ENCODE measurements at places on chromosomes 4 and X. TPM values are rescaled to one million over a fixed set of nuclear protein-coding genes. Genes with fewer than 3 reads are reported as not detected.

DNA sequence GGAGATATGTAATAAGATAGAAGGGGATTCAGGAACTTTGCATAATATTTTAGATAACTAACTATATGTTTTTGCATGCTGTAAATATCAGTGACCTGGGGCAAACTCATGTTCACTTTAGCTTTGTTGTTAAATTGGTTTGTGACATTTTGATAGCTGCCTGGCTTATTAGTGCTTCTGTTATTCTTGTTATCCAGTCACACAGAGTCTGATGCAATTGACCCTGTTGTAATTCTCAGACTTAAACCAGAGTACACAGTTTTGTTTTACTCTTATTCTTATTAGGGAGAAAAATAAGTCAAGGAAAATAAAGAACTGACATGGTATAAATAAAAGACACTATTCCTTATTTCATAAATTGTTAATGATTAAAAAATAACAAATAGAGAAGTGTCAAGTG, 516.7 kb upstream of the SLIT2 start:
- DNase-seq: no peak

The SPATA18 gene
- total RNA-seq: 1.6 TPM

DNA sequence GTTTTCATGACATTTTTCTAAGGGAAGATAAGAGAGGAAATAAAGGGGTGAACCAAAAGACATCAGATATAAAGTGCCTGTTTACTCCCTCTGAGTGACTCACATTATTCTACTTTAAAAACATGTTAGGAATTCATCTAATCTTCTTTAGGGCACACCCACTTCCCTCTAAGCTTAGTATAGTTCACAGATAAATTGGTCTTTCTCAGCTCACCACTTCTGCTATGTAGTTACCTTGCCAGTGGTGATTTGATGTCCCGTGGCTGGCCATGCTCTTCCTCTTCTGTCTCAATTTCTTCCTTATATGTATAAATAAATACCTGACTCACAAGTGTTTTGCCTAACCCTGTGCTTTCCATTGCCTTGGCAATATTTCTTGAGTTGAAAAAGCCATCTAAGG, 96.8 kb downstream of the PDLIM5 start:
- no peak for DNase-seq

DNA sequence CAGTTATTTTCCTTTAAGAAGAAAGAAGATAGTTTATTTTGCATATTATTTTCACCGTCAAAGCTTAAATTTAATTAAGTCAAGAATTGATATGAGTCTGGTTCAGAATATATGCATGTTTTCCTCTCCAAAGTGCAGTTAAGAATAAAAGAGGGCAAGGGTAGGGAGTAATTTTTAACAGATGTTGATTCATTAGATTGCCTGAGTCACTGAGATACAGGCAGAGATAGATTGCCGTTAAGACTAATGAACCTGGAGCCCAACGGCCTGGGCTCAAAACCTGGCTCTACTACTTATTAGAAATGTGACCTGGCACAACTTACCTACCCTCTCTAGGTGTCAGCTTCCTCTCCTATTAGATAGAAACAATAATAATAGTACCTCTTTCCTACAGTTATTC, 1037.4 kb upstream of the PABPC4L start:
- DNase-seq: no peak

The HS6ST2 gene
- total RNA-seq: 0.19 TPM

The BTC gene
- total RNA-seq: 0.25 TPM

- DNase-seq: no peak
Measured at GRCh38 chr4:85659610-85660218, 184.8 kb downstream of the ARHGAP24 start.

The MOB1B gene
- total RNA-seq: 18.3 TPM

All from left ventricle myocardium inferior (tissue), 1 donor.